ENCODE measurements at places on chromosomes 3 and 15.

DNA sequence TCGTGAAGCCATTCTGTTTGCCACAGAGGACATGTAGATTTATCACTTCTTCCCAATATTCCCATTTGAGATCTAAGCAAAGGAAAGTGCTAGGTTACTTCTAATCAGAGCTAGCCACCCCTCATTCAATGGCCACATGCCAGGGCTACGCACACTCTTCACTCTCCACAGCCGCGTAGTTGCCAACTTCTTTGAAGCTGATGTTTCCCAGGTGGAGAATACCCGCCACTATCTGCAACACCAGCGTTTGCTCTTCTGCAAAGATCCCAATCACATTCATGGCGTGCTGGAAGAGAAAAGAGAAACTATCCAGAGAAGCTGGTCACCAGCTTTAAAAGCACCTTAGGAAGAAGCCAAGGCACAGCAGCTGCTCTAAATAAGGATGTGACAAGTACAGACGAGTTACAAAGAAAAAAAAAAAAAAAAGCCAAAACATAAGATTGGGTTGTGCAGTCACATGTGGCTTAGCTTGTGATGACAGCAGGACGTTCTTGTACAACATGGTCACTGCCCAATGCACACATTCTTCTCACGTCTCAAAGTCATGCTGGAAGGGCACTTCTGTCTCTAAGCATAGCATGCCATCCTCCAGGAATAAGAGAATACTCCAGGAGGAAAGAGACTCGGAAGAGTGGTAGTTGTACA is 16.4 kb downstream of the LDHAL6B start:
- DNase-seq: no peak

DNA sequence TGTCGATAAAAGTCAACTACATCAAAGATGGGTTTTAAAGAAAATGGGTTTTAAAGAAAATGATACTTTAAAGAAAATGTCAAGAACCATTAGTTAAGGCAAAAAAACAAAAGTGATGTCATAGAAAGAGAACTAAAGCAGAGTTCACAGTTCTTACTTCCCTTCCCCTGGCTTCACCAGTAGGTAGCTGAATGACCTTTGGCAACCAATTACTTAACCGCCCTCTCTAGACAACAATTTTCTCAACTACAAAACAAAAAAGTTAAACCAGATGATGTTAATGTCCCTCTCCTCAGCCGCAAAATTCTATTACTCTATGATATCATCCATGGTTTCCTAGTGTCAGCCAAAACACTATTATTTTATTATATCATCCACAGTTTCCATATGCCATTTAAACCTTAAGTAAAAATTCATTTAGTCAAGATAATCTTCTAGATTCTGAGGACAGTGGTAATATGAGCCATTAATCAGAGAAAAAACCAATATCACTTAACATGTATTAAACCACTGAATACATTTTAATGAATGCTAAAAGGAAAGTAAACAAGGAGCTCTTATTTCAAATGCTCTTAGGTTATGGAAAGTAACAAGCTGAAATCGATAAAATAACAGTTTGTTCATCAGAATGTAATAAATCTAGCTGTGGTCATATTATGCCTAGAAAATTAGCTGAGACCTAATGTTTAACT is 13.1 kb downstream of the RYK start:
- no peak for DNase-seq

DNA sequence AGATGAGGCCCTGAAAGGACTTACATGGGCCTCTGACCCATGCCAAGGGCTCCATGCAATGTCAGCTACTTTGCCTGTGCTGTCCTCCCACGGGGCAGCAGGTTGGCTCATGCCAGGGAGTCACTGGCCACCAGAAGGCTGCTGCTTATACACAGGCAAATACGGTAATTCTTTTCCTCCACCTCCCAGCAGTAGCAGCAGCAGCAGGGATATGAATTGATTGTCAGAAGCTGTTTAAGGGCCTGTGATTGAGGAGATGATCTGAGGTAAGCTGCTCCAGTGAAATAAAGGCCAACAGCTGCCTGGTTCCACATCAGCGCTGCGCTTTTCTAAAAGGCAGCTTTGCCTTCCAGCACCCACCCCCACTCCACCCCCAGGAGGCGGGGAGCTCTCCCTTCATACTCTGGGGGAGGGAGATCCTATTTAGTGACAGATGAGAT is 250.5 kb downstream of the SHQ1 start:
- DNase-seq: no peak

GRCh38 chr3:140166861-140167599 is 232.0 kb downstream of the CLSTN2 start:
- no peak for DNase-seq

GRCh38 chr3:139948467-139948866 is 13.5 kb downstream of the CLSTN2 start:
- no peak for DNase-seq

DNA sequence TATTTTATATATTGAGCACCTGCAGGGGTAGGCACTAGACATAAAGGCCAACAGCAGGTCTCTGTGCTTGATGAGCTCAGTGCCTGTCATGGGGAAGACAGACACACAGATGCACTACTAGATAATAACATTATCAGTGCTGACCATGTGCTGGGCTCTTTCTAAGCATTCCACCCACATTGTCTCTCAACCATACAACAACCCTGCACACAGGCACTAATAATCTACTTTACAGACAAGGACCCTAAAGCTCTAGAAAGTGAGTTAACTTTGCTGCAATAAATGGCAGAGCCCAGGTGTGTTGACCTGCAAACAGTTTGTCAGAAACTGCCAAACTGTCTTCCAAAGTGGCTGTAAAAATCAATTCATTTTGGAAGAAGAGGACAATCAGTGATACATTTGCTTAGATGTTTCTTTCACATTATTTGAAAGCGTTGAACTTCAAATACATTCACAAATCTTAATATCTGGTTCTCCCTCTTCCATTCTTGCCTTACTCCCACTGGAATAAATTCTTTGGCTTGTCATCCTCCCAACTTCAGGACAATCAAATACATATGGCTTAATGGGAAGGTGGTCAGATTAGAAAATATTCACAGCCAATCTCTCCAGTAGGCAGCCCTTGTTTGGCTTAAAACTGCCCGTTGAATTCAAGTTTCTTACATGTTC is 11.0 kb upstream of the PP2D1 start:
- DNase-seq: no peak

DNA sequence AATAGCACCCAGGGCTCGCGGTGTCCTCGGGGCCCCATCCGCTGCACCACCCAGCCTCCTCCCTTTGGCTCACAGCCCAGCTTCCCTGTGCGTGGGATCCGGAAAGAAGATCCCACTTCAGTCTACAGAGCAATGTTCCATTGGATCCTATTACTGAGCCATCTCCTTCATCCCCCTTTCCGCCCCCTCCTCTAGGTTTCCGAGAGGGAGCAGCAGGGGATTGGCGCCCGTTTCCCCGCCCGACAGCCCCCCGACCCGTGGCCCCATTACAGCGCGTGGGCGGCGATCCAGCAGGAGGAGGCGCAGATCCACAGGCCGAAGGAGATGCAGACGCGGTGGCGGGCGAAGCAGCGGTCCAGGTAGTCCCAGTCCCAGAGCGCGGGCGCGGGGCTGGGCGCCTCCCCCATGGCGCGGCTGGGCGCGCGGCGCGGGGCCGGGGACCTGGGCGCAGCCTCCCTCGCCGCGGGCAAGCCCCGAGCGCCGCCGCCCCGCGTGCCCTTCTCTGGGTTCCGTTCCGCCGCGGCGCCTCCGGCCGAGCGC is 340 bp downstream of the TMEM44 start:
- no peak for DNase-seq

GRCh38 chr15:42032376-42033213 is 11.8 kb upstream of the PLA2G4E start:
- DNase-seq: no peak

DNA sequence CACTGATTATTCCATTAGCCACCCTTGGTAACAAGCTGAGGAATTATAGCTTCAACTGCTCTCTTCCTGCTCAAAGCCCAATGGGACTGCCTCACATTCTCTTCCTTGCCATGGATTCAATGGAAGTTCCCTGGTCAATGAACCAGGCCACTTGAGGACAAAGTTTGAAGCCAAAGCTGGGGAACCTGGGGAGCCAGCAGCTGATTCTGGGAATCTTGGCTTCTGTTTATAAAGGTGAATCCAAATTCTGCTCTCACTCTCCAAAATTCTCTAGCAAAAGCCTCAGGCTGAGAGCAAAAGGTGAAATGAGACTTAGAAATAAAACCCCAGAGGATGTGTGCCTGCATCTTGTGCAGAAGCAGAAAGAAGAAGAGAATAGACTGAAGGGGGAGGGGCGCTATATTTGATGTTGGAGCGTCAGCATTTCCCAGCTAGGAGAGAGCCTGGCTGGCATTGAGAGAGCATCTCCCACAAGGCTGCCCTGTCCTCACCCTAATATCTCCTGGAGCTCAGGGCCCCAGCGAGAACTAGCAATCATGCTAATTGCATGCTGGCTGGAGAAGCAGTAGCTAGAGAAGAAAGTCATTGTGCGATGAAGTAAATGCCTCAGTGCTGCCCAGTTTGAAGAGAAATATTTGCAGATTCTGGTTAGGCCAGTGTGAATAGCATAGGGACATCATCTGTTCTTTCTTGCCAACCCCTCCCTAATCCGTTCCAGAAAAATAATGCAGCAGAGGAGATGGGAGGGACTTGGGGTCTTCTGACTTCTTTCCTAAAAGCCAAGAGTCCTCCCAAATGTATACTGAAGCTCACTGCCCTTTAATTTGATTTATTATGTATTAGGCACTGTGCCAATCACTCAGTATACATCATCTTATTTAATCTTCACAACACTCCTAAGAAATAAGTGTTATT is 34.9 kb upstream of the GAP43 start:
- DNase-seq: no peak

DNA sequence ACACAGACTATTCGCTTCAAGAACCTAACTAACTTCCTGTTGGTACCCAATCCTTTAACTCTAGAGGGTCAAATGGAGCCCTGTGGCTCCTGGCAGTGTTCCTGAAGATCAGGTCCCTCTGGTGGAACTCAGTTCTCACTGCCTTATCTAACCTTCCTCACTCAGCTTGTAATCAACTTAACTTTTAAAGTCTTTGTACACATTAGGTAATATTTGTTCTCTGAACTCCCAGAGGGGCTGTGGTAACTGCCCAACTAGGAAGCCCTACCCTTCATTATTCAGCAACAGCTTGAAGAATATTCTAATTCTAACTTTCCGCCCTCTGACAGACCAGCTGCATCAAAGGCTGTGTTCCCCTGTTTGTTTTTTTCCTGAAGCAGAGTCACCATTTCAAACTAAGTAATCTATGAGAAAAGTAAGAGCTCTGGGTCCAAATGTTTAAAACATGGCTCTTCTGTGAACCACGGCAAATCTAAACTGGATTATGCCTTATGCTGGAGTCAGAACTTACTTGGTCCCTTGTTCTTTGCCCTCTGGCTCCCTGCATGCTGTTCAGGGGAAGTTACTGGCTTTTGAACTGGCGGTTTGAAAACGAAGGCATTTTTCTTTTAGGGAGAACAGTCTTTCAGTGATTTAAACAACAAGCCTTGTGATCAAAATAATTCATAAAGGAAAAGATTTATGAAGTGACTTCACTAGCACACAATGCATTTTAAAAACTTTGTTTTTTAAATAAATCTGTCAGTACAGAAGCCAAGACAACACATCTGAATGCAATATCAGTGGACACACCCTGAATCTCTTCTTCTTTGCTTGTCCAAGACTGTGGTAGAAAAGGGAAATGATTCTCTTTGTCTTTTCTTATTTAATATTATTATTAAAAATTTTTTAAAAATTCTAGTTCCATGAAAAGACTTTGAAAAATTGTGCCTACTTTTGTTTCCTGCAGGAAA is 365.6 kb downstream of the TIGIT start:
- DNase-seq: no peak

DNA sequence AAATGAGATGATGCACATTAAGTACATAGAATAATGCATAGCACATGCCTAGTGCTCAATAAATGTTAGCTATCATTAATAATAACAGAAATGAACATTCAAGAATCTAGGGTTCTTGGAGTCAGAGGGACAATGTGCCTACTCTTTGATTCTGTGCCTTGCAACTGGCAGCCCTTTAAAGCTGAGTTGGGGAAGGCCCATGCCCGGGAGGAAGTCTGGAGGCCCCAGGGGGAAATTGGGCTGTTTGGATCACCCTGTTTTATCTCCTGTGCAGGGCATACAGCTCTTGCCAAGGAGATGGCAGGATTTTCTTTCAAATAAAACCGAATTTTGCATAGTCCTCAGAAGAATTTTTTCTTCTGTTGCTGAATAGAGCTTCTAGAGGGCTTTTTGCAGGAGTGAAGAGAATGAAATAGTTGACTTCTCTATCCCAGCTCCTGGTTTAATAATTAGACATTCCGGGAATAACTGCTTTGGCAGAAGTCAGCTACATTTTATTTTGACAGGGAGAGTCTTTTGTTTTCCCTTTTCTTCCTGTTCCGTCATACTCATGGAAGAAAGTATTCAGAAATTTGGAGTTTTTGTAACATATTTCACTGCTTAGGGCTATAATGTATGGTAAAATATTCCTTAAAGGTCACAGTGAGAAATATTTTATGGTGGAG is 18.0 kb upstream of the KCNAB1 start:
- no peak for DNase-seq

DNA sequence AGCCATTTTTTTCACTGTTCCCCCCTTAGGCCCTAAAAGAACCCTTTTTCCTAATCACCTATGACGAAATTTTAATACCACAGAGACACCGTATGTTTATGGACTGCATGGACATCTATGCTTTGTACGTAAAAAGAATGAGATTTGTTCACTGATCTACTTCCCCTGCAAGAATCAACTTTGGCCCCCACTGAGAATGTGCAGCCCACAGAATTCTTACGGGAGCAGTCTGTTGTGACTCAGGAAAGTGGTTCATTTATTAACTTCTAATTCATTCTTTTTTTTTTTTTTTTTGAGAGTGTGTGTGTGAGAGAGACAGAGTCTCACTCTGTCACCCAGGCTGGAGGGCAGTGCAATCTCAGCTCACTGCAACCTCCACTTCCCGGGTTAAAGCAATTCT is 17.6 kb downstream of the EIF4E3 start:
- no peak for DNase-seq

DNA sequence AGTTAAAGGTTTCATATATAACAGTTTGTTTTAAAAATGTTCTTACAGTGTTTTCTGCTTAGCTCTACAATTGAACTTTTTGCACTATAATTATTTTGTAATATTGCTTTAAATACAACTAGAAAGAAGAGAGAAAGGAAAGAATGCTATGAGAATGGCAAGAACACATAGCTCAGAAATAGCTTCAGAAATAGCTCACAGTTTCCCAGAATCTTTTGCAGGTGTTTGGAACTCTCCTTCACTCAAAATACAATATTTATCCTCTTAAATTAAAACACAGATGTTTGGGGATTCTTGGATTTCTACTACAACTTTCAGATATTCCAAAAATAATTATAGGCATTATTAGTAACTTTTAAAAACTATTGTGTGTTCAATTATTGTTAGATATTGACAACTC is 658.0 kb upstream of the DPPA4 start:
- DNase-seq: no peak

Data from HCT116 (cell line).